GM06990 (cell line): ENCODE measurements at places on chromosomes 2 and 18.

DNA sequence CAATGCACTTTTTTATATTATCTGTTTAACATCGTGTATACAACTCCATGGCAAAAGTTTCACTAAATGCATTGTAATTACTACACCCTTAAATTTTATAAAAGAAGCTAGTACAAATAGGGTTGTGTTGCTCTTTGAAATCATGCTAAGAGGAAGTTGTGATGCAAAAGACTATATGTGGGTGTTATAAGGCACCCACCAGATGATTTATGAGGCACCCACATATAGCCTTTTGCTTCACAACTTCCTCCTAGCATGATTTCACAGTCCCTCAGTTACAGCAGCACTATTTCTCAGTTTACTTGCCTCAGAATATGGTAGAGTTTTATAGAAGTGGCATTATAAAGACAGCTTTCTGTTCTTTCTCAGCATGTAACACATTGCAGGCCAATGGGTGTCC, 277.3 kb upstream of the DOK6 start:
- DNase-seq: no peak

DNA sequence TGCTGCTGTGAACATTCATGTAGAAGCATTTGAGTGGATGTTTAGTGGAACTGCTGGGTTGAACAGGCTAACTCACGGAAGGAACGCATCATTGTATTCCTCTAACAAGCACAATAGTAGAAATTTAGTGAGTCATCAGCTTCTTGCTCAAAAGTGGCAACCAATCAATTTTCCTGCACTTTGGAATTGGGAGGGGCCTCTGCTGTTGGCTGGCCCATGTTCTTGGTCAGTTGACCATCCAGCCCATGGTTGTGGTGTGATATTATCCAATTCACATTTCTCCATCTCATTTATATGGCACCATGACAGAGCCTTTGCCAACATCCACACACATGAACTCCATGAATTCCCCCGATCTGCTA, 95.0 kb downstream of the TNFRSF11A start:
- DNase-seq: no peak

- DNase-seq: no peak
Observed at GRCh38 chr18:50727721-50728471, 91.9 kb downstream of the MRO start.

DNA sequence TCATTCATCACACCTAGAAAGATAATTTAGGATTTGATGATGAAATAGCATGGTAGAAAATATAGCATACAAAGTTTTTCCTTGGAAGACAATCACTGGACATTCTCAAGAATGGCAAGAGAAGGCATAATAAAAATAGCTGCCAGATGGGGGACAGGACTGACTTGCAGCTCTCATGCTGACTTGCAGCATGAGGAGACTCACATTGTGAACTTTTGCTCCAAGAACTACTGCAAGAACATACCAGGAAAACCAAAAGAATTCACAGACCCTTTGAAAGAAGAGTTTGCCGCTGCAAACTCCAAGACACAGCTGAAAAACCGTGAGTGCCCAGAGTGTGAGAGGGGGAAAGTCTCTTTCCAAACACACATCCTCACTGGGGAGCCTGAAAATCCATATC, 47.0 kb downstream of the CRYGD start:
- DNase-seq: no peak

GRCh38 chr2:239327536-239328350, 73.1 kb downstream of the HDAC4 start:
- peak; percentile 31 for DNase-seq

- no peak for DNase-seq
Observed at GRCh38 chr2:23503682-23504081, 118.7 kb downstream of the KLHL29 start.

DNA sequence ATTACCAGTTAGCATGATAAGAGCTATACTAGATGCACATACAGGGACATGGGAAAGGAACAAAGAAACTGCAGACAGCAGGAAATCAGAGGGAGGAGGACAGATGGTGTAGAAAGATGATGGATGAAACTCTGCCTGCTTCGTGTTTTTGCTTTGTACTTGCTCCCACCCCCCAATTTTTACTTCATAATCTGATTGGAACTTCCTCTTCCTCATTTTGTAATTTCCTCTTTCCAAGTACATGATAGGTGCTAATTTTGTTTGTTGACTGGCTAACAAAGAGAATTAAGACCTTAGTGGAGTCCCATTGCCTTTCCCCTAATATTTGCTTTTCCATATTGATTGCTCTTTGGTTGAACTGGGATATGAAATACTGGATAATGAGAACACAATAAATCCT, 76.0 kb upstream of the PELI1 start:
- DNase-seq: no peak

GRCh38 chr18:2792395-2792794, 54.4 kb upstream of the EMILIN2 start:
- DNase-seq: no peak

DNA sequence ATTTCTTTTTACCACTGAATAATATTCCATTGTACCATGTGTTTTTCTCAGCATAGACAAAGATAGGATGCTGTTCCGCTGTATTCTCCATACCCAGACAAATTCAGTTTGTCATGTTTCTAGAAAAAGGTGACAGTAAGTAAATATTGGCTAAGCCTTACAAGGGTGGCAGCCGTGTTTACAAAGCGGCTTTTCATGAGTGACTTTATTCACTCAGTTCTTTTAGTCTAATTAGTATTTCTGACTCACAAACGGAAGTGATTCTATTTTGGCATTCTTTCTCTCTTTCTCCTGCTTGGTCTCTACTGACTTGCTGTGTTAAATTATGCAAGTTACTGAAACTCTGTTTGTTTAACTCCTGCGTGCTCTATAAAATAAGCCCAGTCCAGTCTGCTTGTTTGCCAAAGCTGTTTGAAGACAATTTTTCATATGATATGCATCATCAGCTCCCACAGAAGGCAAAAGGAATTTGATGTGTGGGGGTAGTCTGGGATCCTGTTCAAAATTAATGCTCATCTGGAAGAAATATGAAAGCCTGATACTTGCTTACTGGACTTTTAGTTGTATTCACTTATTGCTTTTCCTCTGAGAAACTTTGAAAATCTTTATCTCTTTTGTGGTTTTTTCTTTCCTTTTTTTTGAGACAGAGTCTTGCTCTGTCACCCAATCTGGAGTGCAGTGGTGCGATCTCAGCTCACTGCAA, 2.3 kb upstream of the PLEKHH2 start:
- DNase-seq: no peak

DNA sequence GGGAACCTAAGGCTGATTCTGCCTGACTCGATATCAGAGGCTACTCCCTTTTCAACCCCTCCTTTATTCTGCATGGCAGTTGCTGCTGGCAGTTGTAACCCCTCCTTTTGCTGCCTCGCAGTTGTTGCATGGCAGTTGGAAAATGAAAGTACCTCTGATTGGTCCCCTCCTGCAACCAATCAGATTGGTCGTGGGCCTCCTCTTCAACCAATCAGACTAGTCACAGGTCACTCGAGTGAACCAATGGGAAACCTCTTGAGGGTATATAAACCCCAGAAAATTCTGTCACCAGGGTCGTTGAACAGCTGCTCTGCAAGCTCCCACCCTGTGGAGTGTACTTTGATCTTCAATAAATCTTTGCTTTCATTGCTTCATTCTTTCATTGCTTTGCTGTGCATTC, 294.3 kb upstream of the SLC8A1 start:
- DNase-seq: no peak

DNA sequence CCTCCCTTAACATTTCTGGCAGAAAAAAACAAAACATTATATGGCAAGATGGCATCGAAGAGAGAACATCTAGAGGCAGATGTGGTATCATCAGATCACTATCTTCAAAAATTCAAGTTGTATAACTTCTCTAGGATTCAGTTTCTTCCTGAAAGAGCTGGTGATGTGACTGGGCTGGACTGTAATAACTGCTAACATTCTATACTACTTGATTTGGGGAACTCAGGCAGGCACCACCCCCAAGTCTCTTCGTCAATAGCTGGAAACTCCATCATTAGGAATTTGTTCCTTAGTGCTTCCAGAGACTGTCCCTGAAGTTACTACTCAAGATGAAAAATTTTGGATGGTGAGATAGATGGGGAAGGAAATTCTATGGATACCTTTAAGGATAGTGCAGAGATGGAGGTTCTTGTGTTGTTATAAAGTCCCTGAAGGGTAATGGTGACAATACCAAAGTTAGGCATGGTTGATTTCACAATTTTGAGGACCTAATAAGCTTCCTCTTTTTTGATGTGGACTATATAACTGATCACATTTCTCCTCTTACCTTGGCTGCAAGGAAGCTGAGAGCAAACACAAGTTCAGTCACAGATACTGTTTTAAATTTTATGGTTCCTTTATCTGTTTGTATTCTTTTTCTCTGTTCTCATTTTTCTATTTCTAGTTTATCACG, 59.1 kb upstream of the PGAP1 start:
- DNase-seq: no peak

DNA sequence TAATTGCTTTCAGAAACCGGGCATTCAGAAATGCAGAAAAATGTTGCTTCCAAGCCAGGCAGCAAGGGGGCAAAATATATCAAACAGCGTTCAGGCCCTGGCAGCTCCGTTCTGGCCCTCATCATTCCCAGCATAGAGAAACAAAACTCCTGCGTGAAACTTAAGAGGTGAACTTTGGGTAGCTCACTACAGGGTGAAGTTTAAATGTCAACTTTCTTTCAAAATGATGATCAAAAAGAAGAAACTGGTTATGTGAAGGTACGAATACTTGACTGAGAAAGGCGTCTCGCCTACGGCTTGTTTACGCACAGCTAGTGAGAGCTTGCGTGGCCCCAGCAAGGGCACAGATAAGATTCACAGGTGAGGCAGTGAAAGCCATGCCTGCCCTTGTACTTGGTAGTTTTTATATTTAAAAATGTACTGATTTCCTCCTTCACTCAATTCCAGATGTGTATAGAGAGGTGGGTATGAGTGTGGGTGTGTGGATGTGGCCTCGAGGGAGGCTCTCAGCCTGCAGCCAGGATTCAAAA, 127.5 kb downstream of the NFATC1 start:
- DNase-seq: no peak
